ENCODE measurements at places on chromosomes 3 and 15. TPM values are rescaled to one million over a fixed set of nuclear protein-coding genes. Genes with fewer than 3 reads are reported as not detected.

DNA sequence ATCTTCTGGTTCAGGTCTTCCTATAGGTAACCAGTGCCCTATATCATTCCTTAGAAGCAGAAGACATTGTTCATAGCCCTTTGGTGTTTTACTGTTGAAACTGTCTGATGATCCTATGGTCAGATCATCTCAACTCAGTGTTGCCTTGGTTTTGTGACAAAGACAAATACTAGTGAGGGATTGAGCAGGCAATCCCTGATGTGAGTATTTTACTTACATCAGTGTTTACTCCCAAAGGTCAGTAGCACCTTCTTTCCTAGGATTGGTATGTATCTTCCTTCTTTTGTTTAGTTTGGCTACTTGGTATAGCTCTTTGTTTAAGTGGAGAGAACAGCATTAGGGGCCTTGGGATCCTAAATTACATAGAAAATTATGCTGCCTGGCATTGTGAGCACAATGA, 41.1 kb downstream of the BBS4 start:
- DNase-seq: no peak

DNA sequence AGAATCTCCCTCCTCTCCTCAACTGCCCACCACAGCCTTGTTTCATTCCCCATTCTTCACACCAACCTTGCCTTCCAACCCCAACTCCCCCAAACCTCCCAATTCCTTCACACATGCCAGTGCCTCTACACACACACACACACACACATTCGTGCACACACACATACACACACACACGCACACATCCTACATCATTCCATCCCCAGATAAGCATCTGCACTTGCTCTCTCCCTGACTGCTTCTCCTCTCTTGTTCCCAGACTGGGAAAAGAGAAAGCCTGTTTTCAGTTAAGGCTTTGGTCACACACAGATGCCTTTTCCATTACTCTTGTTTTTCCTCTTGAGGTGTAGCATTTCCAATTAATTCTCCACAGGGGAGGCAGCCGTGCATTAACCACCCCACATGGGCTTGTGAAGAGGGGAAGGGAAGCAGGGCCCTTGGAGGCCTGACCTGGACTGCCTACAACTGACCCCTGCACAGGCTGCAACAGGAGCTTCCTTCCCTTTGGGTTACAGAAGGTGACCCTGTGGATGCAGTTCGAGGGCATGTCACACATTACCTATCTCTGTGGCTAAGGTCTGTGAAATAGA, 32.0 kb upstream of the BOC start:
- no peak for DNase-seq

GRCh38 chr15:64895285-64896065, 16.2 kb upstream of the ANKDD1A start:
- peak; percentile 50 for DNase-seq

- DNase-seq: no peak
These were observed 28.9 kb downstream of the UBE2E2 start for GRCh38 chr3:23232016-23232415.

GRCh38 chr3:136247436-136247835, 2.7 kb upstream of the PCCB start:
- DNase-seq: no peak

GRCh38 chr15:75835990-75836958, 7.0 kb upstream of the UBE2Q2 start:
- DNase-seq: no peak

DNA sequence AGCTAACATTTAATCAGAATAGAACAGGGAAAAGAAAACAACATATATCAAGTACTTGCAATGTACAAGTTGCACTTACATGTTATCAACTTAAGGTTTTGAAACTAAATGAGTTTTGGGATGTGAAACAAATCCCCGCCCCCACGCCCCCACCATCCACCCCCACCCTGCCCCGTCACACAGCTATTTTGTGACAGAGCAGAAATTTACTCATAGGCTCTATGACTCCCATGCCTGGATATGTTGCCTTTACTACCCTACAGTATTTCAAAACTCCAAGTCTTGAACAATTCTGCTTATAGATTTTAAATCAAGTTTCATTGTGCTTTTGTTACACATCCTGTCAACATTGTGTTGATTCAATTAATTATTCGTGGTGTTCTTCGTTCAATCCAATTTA, 18.1 kb upstream of the IL1RAP start:
- DNase-seq: no peak

GRCh38 chr3:121768452-121768851, 18.9 kb upstream of the GOLGB1 start:
- DNase-seq: no peak

DNA sequence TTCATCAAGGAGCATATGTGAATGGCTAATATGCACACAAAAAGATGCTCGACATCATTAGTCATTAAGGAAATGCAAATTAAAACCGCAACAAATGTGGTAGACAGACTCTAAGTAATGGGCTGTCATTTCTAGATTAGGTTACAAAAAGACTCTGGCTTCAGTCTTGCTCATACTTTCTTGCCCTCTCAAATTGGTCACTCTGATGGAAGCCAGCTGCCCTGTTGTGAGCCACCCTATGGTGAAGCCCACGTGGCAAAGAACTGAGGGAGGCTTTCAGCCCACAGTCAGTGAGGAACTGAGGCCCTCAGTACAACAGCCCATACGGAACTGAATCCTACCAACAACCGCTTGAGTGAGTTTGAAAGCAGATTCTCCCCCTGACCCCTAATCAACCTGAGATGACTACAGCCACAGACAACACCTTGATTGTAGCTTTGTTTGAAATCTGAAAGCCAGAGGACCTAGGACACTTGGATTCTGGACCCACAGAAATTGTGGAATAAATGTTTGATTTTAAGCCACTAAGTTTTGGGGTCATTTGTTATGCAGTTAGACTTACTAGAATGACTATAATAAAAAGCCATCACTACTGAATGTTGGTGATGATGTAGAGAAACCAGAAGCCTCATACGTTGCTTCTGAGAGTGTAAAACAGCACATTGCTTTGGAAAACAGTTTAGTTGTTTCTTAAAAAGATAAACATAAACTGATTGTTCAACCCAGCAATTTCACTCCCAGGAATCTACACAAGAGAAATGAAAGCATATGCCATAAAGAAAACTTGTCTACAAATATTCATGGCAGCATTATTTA, 45.7 kb downstream of the EHHADH start:
- no peak for DNase-seq

GRCh38 chr3:102577082-102577789, 142.4 kb downstream of the ZPLD1 start:
- no peak for DNase-seq

Gene SLC38A3
- polyA plus RNA-seq: not detected

Gene DHFR2
- 1.2 TPM for polyA plus RNA-seq

Gene CFAP161
- not detected for polyA plus RNA-seq

Data from CD4-positive, alpha-beta memory T cell (primary cell).